ENCODE measurements at places on chromosomes 7 and 10.

DNA sequence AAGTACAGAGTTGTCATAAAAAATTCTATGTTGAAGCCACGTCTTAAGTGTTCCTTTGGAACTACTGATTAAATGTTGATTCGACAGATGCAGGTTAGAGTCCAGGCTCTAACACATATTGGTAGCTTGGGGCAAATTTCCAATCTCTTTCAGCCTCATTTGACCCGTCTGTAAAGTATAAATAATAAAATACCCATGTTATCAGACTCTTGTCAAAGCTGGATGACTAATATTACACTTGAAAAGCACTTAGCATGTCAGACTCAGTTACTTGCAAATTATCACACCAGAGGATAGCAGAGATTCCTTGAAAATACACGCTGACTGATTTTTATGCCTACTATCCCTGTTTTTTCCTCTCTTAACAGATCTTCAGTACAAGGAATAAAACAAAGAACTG, 18.1 kb upstream of the MACC1 start:
- DNase-seq, result no peak

- peak; percentile 23 for DNase-seq
Measured at GRCh38 chr7:44431091-44431608, 59.3 kb downstream of the NUDCD3 start.

- no peak for DNase-seq
Measured at GRCh38 chr7:121126201-121126600, 137.7 kb downstream of the CPED1 start.

DNA sequence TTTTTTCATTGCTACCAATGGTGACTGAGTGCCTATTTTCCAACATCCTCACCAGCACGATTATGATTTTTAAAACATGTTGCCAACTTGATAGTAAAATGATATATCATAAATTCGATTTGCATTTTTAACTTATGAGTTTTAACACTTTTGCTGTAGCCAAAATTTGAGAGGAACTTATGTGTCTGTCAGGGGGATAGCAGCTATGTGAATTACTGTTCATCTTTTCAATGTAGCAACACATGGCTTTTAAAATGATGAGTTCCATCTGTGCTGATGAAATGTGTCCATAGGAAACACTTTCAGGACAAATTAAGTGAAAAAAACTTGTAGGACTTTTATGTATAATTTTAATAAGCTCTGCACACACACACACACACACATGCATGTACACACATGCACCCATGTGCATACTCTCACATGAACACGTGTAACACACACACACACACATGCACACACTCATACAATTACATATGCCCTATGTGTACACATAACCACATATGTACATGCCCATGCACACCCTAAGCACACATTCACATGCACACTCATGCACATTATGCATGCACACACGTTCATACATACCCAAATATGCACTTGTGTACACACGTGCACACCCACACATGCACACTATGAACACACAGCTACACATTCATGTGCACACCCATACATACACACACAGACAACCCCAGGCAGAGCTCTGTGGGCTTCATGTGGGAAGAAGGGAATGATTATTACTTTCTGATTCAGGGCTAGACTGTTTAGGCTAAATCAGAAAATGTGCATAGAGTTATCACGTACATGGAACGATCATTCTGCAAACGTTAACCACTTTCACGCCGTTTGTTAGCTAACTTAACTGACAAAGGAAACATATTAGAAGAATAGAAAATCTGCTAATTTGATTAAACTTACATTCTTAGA, 68.9 kb downstream of the C10orf143 start:
- no peak for DNase-seq

GRCh38 chr10:132036153-132036886, 29.4 kb upstream of the JAKMIP3 start:
- no peak for DNase-seq

- DNase-seq, result no peak
Measured at GRCh38 chr10:24643679-24644209, 79.9 kb downstream of the ARHGAP21 start.

DNA sequence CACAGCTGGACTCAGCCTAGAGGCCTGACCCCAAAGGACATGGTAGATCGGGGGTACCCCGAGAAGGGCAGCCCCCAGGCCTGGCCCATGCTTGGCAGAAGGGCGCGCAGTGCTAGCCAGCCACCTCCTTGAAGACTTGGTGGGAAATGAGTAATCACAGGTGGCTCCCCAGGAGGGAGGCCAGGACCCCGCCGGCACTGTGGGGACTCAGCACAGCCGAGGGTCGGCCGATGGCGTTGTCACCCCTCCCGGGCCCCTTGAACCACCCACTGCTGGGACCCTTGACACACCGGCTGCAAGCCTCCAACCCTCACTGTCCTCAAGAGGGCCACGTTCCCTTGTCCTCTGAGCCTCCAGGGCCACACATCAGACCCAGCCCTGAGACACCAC, 27.7 kb downstream of the ADGRA1 start:
- no peak for DNase-seq

- no peak for DNase-seq
Measured at GRCh38 chr7:15652776-15653290, 33.6 kb downstream of the MEOX2 start.

GRCh38 chr7:141462958-141463357, 88.3 kb upstream of the AGK start:
- no peak for DNase-seq

GRCh38 chr7:158161194-158161593, 426.4 kb downstream of the PTPRN2 start:
- no peak for DNase-seq

DNA sequence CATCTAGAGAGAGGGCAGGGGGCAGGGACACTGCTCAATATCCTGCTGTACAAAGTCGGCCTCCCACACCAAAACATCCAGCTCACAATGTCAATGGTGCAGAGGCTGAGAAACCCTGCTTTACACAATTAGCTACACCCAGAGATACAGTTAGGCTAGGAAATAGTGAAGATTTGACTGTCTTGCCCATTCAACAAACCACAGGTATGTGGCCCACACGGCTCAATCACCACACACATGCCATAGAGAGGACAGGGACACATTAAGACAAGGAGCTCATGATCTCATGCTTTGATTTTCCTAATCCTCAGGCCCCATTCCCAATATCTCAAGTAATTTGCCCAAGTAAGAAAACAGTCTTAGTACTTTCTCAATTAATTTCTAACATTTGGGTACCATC, 110.4 kb downstream of the OSBPL3 start:
- no peak for DNase-seq

DNA sequence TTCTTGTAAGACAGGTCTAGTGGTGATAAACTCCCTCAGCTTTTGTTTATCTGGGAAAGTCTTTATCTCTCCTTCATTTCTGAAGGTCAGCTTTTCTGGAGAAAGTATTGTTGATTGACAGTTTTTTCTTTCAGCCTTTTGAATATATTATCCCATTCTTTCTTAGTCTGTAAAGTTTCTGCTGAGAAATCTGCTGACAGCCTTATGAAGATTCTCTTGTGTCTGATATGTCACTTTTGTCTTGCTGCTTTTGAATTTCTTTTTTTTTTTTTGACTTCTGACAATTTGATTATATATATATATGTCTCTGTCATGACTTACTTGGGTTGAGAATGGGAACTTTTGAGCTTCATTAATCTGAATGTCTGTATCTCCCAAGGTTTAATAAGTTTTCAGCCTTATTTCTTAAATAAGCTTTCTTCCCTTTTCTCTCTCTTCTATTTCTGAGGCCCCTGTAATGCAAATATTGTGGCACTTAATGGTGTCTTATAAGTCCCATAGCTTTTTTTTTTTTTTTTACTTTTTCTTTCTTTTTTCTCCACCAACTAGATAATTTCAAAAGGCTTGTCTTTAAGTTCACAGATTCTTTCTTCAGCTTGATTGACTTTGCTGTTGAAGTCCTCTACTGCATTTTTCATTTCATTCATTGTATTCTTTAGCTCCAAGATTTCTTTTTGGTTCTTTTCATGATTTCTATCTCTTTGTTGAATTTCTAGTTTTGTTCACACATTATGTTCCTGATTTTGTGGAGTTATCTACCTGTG, 81.4 kb upstream of the IL6 start:
- DNase-seq, result no peak

DNA sequence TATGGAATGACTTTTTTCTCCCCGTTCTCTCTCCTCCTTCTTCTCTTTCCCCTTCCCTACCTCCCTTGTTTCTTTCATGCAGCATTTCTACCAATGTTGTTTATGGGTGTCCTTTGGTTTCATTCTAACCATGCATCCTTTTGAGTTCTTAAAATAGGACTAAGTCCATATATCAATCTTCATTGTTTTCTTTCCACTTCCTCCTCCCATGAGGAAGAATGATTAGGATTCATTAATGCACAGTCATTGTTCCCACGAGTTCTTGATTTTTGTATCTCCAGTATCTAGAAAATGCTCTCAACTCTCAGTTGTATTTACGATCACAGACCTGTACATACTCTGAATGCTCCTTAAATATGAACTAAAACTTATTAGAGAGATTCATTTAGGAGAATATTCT, 153.3 kb downstream of the LRRC4 start:
- no peak for DNase-seq

DNA sequence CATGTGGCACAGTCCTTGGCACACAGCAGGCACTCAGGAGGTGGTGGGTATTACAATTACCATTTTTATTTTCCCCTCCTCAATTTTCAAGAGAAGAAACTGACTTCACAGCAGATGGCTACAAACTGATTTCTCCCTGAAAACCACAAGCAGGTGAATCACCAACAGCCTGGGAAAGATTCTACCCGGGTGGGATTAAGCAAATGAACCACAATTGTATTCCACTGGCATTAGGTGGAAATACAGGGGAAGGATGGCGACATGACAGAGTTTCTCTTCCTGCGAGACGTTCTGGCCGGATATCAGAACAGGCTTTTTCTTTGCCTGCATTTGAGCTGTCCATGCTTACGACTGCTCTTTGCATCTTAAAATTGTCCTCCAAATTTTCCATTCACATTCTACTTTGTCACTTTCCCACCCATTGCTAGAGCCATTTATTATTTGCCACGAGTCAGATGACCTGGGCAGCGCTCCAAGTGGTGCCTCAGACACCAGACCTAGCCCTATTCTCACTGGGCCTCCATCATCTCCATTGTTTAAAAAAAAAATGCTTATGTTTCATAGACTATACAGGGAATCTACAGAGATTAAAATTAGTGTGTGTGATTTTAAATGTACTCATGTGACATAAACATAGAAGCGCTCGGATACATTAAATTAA, 4.6 kb downstream of the DENND11 start:
- DNase-seq, result no peak

Data from B cell (primary cell).